ENCODE measurements at places on chromosomes 2 and 18. TPM values are rescaled to one million over a fixed set of nuclear protein-coding genes. Genes with fewer than 3 reads are reported as not detected.
A peak's percentile ranks its signal among the peaks of the same experiment; 100 is the strongest.

IHH gene
- total RNA-seq: not detected

- no peak overlapping the region for H3K27ac ChIP-seq
- no peaks in the 10 kb centered on the region for H3K36me3 ChIP-seq
- H3K4me1 ChIP-seq: no peaks in the 10 kb centered on the region
- no peaks in the 10 kb centered on the region for H3K27me3 ChIP-seq
- H3K4me3 ChIP-seq: no peak overlapping the region
Measured at GRCh38 chr18:27723168-27723567, 453.8 kb downstream of the CDH2 start.

GRCh38 chr18:2903006-2903405, 56.2 kb downstream of the EMILIN2 start:
- peak overlapping the region; percentile 38 for H3K27ac ChIP-seq
- H3K4me1 ChIP-seq: peaks cover 13% of the 10 kb centered on the region
- DNase-seq: no peak
- no peaks in the 10 kb centered on the region for H3K27me3 ChIP-seq
- no peak overlapping the region for H3K4me3 ChIP-seq

- no peaks in the 10 kb centered on the region for H3K4me1 ChIP-seq
- H3K27ac ChIP-seq: no peak overlapping the region
- no peak overlapping the region for H3K4me3 ChIP-seq
Measured at GRCh38 chr2:3174626-3175567, 202.7 kb downstream of the EIPR1 start.

- H3K4me1 ChIP-seq: no peaks in the 10 kb centered on the region
- no peaks in the 10 kb centered on the region for H3K27me3 ChIP-seq
- no peak overlapping the region for H3K4me3 ChIP-seq
- no peak for DNase-seq
- H3K27ac ChIP-seq: no peak overlapping the region
Measured at GRCh38 chr2:145323512-145323911, 803.6 kb upstream of the ZEB2 start.

DNA sequence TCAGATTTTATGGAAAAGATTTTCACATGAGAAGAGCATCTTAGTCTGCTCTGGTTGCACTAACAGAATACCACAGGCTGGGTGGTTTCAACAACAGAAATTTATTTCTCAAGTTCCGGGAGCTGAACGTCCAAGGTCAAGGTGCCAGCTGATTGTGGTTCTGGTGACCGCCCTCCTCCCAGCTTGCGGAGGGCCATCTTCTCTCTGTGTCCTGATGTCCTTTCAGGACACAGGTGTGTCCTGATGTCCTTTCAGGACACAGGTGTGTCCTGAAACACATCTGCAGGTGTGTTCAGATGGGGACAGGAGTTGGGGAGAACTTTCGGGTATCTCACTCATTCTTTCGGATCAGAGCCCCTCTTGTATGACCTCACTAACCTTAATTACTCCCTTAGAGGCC, 374.9 kb downstream of the SOX11 start:
- DNase-seq: no peak
- no peaks in the 10 kb centered on the region for H3K27me3 ChIP-seq
- H3K36me3 ChIP-seq: no peaks in the 10 kb centered on the region
- H3K27ac ChIP-seq: no peak overlapping the region

GRCh38 chr2:97719362-97720155, 6.2 kb downstream of the ZAP70 start:
- H3K36me3 ChIP-seq: no peaks in the 10 kb centered on the region
- peak; percentile 64 for DNase-seq
- peaks cover 26% of the 10 kb centered on the region for H3K4me1 ChIP-seq

DNA sequence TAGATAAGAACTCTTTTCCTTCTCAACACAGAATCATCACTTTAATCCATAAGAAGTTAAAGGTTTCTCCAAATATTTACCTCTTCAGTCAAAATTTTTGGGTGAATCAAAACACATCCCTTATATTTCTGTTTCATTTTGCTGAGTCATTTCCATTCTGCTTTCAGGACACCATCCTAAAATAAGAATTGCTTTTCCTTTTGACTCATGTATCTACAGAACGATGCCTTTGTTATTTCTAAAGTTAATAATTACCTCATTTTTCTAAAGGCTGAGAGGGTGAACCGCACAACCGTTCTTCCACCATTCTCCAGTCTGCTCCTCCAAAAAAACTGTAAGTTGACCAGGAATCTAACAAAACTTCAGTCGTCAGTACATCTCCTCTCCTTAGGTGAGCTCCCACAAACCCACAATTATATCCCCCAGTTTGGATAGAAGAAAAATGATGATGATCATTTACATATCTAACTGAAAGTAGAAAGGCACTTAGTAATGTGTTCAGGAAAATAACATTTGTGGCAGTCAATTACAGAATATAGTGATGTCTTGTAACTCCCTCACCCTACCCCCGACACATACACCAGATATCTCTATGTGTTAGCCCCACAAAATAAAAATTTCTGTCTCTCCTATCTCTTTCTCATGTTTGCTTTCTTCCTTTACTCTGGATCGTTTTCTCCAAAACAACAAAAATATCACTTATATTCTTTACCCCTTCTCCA, 162.5 kb downstream of the RAD51AP2 start:
- no peak overlapping the region for H3K27ac ChIP-seq
- no peaks in the 10 kb centered on the region for H3K27me3 ChIP-seq
- H3K36me3 ChIP-seq: no peaks in the 10 kb centered on the region
- no peaks in the 10 kb centered on the region for H3K4me1 ChIP-seq

Measured in spleen (tissue), 13 donors.